Spleen (tissue), 13 donors: ENCODE measurements at places on chromosomes 16 and 17.

DNA sequence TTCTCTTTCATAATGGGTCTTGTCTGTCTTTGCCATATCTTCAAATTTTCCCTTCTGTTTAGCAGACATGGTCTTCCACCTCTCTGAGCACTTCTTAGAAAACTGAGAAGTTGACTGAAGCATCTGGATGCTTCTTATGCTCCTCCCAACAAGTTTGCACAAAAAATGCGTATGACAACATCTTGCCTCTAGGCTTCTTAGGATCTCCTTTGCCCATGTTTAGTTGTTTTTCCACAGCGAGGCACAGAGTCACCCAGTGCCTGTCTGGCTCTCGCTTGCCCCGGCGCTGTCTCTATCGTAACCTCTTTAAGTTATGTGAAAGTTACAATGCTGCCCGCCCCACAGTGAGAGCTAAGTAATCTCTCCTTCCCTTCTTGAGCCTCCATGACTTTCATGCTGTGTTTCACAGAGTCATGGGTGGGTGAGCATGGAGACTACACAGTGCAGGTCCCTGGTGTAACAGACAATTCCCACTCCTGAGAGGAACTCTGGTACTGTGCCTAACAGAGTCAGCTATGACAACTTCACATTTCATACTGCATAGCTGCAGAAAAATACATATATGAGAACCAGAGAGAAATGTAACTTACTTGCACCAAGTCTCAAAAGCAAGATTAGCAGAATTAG, 195.4 kb downstream of the AATF start:
- no peak for DNase-seq

GRCh38 chr16:66717776-66718175, 21.2 kb upstream of the CMTM4 start:
- no peak for DNase-seq

DNA sequence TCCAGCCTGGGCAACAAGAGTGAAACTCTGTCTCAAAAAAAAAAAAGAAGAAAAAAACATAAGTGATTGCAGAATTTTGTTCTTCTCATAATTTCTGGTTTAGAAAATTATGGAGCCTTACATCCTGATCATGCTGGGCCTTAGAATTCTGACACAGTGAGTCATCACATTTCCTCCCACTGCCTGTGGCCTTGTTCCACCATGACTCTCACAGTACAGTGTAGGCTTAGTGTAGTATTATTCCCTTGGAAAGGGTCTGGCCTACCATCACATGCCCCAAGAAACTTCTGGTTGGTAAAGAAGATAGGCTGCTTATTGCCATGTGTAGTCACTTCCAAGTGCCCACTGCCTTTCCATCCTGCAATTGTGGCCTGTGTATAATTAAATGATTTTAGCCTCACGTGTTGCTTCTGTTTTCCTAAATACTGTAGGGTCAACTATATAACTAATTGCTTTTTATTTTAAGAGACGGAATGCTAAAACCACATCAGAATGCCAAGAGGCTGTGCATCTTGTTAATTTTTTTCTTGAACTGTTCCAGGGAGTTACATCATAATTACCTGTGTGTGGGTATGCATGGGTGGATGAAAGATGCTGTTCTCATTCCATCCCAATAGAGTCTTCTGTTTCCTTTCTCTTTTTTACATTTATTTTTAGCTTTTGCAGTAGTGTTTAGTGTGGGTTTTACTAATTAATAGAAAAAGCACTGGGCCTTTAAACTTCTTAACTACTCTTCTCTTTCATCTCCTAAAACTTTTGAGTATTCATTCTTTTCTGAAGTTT, 25.9 kb downstream of the OGFOD1 start:
- no peak for DNase-seq

DNA sequence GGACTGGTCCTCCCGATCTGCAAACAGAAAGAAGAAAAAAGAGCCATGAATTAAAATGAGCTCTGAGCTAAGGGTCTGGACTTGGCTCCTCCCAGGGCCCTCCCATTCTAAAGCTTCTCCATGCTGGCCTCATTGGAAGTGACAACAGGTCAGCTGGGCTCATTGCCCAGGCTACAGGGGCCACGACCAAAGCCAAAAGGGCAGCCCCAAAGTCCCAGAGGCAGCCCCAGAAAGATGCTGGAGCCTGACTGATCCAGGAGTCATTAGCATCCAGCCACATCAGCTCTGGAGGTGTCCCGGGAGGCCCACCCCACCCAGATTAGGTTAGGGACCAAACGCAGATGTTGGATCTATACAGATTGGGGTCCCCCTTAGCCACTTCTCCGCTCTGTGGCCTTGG, 58.2 kb downstream of the MYH11 start:
- DNase-seq = peak; percentile 25

DNA sequence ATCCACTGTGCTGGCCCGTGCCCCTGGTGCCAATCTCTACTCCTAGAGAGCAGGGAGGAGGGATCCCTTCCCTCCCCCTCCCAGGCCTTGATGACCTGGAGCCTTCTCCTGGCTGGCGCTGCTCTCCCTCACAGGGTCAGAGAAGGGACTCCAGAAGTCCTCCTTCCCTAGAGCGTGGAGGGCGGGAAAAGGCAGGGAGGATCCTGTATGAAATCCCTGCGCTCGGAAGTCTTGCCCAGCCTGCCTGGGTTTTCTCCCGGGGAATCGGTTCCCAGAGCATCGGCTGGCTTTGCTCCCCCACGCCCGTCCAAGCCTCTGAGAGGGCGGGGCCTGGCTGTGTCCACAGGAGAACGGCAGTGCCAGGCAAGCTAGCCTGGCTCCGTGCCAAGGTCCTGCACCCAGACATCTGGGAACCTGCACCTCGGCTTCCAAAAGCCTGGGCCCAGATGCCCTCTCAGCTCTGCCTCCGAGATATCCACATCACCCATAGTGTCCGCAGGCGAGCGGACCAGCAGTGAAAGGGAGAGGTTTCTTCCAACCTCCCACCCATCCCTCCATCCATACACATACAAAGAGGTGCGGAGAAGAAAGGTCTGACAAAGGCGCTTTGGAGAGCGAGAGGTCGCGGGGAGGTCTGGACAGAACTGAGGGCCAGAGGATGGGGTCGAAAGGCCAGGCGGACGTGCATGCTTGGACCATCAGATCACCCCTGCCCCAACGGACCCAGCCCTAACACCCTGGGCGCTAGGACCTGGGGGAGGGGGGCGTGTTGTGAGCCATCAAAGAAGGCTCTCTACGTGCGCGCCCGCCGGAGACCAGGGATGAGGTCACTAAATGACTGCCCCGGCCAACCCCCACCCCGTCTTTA, 1.1 kb downstream of the MPP2 start:
- DNase-seq = no peak
